CD4-positive, alpha-beta T cell treated with Interleukin-10 for 1 hour (primary cell): ENCODE measurements at places on chromosomes 16 and 17.

- no peak for DNase-seq
Observed at GRCh38 chr16:64933885-64934284, 188.0 kb downstream of the CDH11 start.

DNA sequence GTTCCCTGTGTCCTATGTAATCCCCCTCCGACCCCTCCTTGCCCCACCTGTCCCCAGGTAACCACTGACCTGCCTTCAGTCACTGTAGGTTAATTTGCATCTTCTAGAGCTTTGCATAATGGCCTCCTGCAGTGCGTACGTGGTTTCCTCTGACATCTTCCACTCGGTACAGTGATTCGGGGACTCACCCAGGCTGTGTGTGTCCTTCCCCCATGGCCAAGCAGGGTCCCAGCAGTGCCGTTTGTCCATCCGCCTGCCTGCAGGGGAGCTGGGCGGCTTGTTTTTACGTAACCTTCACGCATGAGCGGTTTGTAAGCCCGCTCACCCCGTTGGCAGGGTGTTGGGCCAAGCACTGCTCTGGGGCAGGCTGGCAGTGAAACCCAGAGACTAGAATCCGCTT is 7.9 kb downstream of the MAPK8IP3 start:
- no peak for DNase-seq

- no peak for DNase-seq
Observed at GRCh38 chr17:49406421-49407061, 8.1 kb downstream of the PHB1 start.

DNA sequence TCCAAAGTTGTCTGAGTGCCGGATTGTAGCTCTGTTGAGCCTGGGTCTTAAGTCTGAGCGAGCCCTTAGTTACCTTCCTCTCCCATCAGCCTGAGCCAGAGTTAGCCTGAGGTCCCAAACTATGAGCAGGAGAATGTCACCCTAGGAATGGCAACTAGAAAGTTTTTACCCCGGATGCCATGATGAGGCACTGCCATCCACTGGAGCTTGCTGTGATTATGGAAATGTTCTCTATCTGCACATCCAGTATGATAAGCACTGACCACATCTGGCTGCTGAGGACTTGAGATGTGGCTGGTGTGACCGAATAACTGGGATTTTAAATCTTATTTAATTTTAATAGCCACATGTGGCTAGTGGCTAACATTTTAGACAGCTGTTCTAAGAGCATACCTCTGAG is 550.0 kb downstream of the CDH13 start:
- no peak for DNase-seq

DNA sequence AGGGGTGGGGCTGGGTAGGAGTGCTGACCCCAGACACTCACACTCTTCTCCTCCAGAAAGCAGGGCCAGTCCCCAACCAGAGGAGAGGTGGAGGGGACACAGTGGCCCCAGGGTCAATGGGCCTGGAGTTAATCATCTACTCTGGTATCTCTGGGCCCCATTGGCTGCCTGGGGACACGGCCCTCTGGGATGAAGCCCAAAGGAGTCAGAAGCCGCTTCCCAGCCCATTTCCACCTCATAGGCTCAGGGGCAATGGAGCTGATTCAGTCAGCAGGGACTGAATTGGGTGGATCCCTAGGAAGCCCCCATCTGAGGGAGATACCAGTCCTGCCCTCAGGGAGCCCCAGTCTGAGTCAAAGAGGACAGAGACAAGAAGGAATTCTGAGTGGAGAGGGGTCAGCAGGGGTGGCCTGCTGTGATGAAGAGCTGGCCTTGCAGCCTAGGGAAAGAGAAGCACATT is 2.9 kb upstream of the NAGS start:
- DNase-seq, result no peak

DNA sequence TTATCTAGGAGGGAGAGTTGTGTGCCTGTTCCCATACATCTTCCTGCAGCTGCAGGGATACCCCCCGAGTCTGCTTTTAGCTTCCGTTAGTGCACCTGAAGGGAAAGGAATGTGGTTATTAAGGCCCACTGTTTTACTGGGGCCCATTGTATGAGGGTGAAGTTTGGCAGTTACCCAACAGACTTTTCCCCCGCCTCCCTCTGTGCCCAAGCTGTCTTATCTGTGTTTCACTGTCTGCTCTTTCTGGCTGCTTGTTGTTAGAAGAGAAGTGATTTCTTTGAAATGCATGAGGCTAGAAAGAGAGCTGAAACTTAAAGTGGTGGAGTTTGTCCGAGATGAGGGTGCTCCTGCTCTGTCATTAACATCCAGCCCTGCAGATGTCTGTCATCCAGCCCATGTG is 7.4 kb upstream of the OR1A2 start:
- DNase-seq, result no peak
